ENCODE measurements at places on chromosomes 4 and X. TPM values are rescaled to one million over a fixed set of nuclear protein-coding genes. Genes with fewer than 3 reads are reported as not detected.

LUZP4 gene
- total RNA-seq = 22.2 TPM

NMU gene
- not detected for total RNA-seq

KLHL4 gene
- 0.19 TPM for total RNA-seq

MAGEE2 gene
- total RNA-seq = not detected

TBX22 gene
- not detected for total RNA-seq

PDGFRA gene
- total RNA-seq = 0.96 TPM

MUC7 gene
- total RNA-seq = 0.69 TPM

PDLIM3 gene
- 73.2 TPM for total RNA-seq

KLB gene
- total RNA-seq = not detected

TMEM156 gene
- not detected for total RNA-seq

PPARGC1A gene
- total RNA-seq = 101 TPM

FRMPD4 gene
- total RNA-seq = not detected

PPP1R2C gene
- total RNA-seq = not detected

RPS6KA3 gene
- 38.0 TPM for total RNA-seq

DCAF4L1 gene
- 0.18 TPM for total RNA-seq

DNA sequence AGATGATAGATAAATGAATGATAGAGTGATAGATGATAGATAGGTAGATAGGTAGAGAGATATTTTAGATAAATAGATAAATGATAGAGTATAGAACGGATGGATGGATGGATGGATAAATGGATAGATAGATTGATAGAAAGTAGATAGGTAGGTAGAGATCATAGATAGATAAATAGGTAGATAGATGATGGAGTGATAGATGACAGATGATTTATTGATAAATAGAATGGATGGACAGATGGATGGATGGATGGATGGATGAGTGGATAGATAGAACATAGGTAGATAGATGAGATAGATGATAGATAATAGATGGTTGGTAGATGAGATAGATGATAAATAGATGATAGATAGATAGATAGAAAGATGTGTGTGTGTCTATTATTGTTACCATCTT is 49.5 kb downstream of the ARSD start:
- DNase-seq = no peak

- no peak for DNase-seq
Observed at GRCh38 chr4:108107729-108108382, 60.9 kb downstream of the LEF1 start.

DNA sequence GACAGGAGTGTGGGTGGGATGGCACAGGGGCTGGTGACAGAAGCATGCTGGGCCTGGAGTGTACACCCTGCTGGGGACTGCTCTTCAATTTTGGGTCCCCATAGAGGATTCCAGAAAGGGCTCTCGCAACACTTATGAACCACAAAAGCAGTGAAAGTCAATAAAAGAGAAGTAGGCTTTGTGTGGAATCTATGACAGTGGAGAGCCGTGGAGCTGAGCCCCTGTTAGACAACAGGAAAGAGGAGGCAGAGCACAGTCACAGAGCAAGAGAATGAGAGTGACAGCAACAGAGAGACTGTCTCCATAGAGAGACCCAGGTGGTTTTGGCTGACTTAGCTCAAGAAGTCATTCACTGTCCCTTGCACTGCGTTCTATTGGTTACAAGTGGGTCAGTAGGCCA is 135.1 kb upstream of the ATP6AP2 start:
- DNase-seq = no peak

DNA sequence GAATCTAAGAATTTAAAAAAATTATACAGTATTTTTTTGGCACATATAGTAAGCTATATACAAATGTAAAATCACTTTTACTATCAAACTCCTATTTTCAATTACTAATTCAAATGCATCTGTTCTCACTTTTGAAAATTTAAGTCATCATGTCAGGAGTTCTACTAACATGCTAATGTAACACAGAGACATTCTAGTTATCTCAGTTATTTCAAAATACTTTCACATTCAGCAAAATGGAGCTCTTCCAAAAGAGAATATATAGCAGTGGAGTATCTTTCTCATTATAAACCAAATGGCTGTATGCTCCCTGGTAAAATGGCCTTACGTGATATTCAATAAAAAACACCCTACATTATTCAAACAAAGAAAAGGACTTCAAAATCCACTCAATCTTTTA is 42.3 kb downstream of the RFC1 start:
- no peak for DNase-seq

DNA sequence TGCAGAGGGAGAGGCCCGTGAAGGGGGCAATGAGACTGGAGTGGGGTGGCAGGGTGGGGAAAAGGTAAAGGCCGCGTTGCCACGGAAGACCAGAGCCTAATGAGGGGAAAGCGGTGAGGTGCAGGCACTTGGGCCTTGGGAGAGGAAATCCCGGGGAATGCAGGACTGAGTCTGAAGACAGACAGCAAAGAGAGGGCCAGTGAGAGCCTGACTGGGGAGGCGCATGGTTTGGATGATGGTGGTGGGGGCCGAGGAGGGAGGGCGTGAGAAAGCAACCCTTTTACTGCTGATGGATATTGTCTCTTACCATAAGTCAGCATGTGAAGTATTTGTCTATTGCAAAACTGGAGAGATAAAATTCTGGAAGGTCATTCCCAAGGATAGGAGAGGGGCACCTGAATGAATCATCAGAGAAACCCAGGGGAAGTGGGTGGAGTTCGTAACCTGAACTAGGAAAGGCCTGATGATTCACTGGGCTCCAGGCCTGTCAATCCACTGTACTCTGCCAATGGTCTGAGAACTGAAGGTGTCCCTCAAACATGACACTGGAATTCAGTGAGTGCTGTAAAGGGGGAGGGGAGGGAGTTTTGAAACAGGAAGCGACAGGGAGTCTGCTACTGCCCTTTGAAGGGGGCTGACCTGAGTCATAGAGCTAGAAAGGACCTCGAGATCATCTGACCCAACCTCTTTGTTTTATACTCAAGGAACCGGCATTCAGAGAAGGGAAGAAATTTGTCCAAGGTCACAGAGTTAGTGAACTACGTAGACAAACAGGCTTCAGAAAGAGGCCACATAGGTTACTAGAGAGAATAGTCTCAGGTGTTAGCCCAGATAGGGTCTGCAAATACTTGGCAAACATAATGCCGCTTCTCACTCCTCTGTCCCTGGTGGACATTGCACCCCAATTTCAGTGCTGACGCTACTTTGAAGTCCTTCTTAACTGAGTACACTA is 52.2 kb downstream of the NALF2 start:
- DNase-seq = peak; percentile 17

DNA sequence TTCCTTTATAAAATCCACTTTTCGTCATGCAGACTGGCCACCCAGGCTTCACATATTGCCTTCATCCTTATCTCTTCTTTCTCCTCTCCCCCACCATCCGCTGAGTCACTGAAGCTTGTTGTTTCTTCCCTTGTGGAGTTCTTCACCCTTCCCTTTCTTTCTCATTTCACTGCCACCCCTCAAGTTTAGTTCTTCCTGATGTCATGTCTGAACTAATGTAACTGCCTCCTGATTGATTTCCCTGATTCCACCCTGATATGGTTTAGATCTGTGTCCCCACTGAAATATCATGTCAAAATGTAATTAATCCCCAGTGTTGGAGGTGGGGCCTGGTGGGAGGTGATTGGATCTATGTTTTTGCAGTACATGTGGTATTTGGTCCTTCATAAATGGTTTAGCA is 151.4 kb downstream of the CPEB2 start:
- DNase-seq = no peak

DNA sequence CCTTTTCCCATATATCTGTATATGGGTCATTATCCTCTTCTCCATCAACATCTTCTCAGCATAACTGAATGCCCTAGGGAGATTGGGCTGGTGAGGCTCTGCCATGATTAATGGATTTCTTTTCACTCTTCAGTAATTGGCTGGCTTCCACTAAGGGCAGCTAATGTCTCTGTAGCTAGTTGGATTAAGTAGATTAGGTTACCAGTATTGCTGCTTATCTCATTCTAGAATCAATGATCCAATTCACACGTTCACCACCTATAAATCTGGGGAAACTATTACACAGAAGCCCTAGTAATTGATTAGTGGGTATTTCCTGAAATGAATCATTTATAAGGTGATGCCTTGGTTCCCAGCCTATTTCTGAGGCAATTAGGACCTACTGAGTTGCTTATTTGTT is 94.8 kb downstream of the KDR start:
- DNase-seq = no peak

DNA sequence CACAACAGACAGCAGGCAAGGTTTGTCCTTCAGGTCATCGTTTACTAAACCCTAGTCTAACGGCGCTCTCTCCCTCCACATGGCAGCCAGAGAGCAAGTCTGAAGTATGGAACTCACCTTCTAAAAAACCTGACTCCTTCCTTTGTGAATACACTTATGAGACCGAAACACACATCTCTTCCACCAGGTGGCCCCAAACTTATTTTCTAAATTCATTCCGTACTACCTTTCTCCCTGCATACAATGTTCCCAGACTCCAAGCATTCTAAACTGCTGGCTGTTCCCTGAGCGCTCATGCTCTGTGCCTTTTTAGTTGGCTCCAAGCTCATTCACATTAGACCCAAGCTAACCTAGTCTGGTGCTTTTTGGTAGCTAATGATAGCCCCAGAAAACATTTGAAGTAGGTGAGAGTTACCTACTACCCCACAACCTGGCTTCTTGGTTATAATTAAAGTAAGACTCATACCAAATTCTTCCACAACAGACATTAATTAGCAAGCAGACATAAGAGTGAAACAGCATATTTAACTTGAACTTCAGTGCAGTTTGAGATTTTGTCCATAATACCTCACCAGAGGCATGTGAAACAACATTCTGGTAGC is 67.6 kb upstream of the DCLK2 start:
- peak; percentile 70 for DNase-seq

DNA sequence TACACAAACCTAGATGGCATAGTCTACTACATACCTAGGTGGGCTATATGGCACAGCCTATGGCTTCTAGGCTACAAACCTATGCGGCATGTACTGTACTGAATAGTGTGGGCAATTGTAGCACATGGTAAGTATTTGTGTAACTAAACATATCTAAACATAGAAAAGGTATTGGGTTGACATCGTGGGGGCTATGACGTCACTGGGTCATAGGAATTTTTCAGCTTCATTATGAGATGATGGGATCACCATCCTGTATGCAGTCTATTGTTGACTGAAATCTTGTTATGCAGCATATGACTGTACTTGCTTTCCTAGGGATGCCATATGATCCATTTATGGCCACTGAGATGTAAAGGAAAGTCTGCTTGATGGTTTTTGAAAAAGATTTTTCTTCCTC is 1.9 kb upstream of the EXOC1L start:
- DNase-seq = no peak

GRCh38 chrX:126557151-126557550 is 4.5 kb upstream of the DCAF12L1 start:
- DNase-seq = no peak

DNA sequence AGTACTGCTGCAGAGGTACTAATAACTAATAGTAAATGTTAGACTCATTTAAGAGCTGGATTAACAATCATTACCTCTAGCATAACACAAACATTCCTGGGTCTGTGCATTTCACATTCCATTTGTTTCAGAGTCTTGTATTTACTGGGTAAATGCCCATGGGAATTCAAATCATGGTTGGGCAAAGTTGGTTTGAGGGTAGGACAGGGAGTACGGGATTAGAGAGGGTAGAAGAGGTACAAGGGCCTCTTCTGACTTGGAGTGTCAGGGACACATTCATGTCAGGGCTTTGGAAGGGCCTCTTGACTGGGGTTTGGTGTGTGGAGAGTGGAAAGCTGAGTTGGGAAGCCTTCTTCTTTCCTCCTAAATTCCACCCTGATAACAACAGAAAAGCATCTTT is 65.9 kb downstream of the WWC2 start:
- no peak for DNase-seq

GRCh38 chrX:67693928-67694327 is 150.1 kb downstream of the AR start:
- DNase-seq = no peak

- no peak for DNase-seq
Observed at GRCh38 chr4:14299166-14299565, 671.6 kb upstream of the BOD1L1 start.

- DNase-seq = no peak
Observed at GRCh38 chr4:16079046-16079445, 4.8 kb downstream of the PROM1 start.

GRCh38 chr4:24468071-24468470 is 116.3 kb downstream of the DHX15 start:
- DNase-seq = no peak

GRCh38 chr4:53702334-53703266 is 111.3 kb upstream of the LNX1 start:
- DNase-seq = peak; percentile 92

DNA sequence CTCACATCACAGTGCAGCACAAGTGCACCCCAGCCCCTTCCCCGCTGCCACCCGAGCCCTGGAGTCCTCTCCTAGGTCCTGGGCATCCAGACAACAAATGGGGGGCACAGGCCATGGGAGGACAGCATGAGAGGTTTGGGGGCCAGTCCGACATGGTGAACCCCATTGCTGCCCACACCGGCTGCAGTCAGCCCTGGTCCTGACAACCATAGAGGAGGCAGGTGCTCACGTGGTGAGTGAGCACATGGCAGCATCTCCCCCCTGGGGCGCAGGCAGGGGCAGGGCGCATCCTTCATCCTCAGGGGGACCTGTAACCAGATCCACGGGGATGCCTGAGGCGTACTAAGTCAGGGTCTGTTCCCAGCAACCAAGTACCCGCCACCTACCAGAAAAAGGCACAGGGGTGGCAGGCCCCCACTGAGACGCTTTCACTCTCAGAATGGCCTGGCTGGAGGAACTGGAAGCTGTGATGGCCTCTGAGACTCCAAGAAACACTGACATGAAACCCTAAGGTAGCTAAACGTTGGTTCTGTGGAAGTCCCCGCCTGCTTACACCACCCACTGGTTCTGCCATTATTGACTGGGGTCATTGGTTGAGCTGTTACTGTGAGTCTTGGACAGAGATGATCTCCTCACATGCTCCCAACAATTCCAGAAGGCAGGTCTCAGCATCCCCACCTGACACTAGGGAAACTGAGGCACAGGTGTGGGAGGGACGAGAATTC is 6.5 kb downstream of the ZFYVE28 start:
- DNase-seq = no peak

DNA sequence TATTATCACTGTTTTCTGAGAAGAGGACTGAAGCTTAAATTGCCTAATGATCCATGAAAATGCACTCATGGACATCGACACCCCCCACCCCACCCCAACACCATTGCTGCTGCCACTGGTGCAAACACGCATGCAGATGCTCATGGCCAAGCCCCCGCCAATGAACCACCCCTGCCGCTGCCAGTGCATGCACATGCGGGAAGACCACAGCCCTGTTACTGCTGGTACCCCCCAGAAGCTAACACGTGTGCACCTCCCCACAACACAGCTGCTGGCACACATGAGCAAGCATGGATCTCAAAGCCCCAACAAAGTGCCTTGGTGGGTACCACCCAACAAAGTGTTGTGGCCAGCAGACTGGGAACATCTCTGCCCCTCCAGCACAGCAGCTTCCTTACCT is 594.1 kb upstream of the FAT1 start:
- no peak for DNase-seq

DNA sequence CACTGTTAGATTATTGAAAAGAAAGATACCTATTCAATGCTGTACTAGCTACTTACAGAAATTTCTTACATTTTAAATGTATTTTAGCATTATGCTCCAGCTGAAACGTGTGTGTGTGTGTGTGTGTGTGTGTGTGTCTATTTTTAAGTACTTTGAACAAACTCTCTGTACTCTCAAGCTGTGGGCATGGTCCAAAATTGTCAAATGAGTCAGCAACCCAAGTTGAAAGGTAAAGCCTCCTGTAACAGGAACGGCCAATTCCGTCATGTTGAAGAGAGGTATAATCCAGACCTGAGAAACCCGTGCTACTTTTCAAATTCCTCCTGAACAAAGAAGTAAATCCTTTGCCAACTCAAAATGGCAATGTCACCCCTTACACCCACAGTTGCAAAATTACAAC is 20.5 kb downstream of the MAOB start:
- no peak for DNase-seq

- DNase-seq = no peak
Observed at GRCh38 chr4:169337510-169337909, 66.8 kb upstream of the SH3RF1 start.
